Cerebellum (tissue), 4 donors: ENCODE measurements at places on chromosomes 16 and 17. TPM values are rescaled to one million over a fixed set of nuclear protein-coding genes. Genes with fewer than 3 reads are reported as not detected.

Gene CRAMP1
- total RNA-seq = 13.4 TPM

Gene CRISPLD2
- 4.8 TPM for total RNA-seq

Gene PRSS53
- total RNA-seq = 5.0 TPM

Gene SLC52A1
- total RNA-seq = not detected
